ENCODE measurements at places on chromosomes 2 and 18. TPM values are rescaled to one million over a fixed set of nuclear protein-coding genes. Genes with fewer than 3 reads are reported as not detected.

Gene ARMC9
- 43.1 TPM for total RNA-seq

Gene C18orf32
- total RNA-seq = 60.6 TPM

Gene NETO1
- total RNA-seq = not detected

Gene LONRF2
- 2.1 TPM for total RNA-seq

Gene PLEKHA3
- total RNA-seq = 35.1 TPM

Gene NHEJ1
- 13.0 TPM for total RNA-seq

Gene GAD1
- not detected for total RNA-seq

Gene TSN
- 36.2 TPM for total RNA-seq

Gene LYG1
- total RNA-seq = 1.0 TPM

Gene POTEC
- not detected for total RNA-seq

Gene STPG4
- 0.77 TPM for total RNA-seq

Gene CAB39
- total RNA-seq = 78.7 TPM

Gene GALNT14
- total RNA-seq = 0.83 TPM

Gene PPP1R1C
- total RNA-seq = 2.9 TPM

DNA sequence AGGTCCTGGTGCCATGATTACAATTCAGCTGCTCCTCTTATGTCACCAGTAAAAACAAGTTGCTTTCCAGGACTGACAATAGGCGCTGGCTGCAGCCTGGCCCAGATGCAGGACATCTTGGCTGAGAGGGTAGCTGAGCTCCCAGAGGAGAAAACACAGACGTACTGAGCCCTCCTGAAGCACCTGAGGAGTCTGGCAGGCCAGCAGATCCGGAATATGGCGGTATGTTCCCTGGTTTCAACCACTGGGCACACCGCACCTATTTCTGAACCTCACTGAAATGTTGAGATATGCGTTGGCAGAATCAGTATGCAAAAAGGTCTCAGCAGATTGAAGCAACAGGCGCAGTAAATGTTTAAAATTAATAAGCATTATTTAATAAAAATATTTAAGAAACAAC lies 73.1 kb upstream of the BZW1 start:
- peaks cover 23% of the 10 kb centered on the region for H3K4me1 ChIP-seq
- no peaks in the 10 kb centered on the region for H3K36me3 ChIP-seq
- DNase-seq = no peak
- no peaks in the 10 kb centered on the region for H3K27me3 ChIP-seq
- no peak overlapping the region for H3K4me3 ChIP-seq

DNA sequence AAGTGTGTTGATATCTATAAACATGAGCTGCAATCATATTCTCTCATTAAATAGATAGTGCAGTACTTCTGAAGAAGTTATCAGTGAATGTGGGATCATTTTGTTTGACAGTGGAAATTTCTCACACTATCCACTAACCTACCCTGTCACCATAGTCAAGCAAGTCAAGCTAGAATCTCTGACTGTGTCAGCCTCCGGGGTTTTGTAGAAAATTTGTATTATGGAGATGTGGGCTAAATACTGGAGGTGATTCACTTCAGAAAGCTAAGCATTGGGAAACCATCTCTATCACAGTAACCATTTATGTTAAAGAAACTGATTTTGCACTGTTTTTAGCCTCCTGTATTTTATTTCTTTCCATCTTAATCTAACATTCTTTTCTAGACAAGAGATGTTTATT lies 126.6 kb upstream of the CREB1 start:
- H3K4me1 ChIP-seq = peaks cover 4% of the 10 kb centered on the region
- no peaks in the 10 kb centered on the region for H3K36me3 ChIP-seq
- H3K27ac ChIP-seq = no peak overlapping the region
- no peak overlapping the region for H3K4me3 ChIP-seq
- DNase-seq = no peak

DNA sequence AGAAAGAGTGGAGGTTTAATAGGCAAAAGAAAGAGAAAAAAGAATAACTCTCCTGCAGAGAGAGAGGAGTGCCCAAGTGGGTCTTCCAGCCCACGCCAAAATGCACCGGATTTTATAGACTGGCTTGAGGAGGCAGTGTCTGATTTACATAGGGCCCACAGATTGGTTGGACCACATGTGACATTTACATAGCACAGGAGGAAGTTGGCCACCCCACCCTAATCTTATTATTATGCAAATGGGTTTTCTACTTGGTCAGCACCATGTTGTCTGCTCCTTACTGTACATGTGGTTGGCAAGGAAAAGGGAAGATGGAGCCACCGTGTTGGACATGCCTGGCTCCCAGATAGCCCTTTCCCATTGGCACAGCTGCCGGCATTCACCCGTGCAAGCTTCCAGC lies 56.8 kb downstream of the SP110 start:
- no peaks in the 10 kb centered on the region for H3K27me3 ChIP-seq
- no peak overlapping the region for H3K4me3 ChIP-seq
- peaks cover 5% of the 10 kb centered on the region for H3K36me3 ChIP-seq

GRCh38 chr2:97999536-97999935 lies 3.8 kb upstream of the TMEM131 start:
- no peak for DNase-seq
- no peaks in the 10 kb centered on the region for H3K27me3 ChIP-seq
- no peak overlapping the region for H3K27ac ChIP-seq

DNA sequence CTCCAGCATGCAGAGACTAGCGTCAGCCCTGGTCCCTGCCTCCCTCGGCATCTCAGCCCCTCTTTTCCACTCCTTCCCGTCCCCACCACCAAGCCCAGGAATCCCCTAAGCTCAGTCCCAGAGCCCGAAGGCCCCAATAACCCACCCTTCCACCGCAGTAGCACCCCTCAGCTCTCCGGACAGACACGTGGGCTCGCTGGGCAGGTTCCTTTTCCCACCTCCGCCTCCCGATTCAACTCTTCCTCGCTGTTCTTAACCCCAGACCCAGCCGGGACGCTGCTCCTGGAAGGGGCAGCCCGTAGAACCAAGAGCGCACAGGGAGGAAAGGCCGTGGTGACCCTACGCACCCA lies 1.4 kb downstream of the IHH start:
- peaks cover 39% of the 10 kb centered on the region for H3K4me1 ChIP-seq
- peak overlapping the region; percentile 46 for H3K4me3 ChIP-seq
- peaks cover 59% of the 10 kb centered on the region for H3K27me3 ChIP-seq
- no peak for DNase-seq
- H3K27ac ChIP-seq = no peak overlapping the region

- H3K4me1 ChIP-seq = peaks cover 30% of the 10 kb centered on the region
- no peak overlapping the region for H3K4me3 ChIP-seq
- no peak overlapping the region for H3K27ac ChIP-seq
Observed at GRCh38 chr2:191870744-191871143, 23.9 kb upstream of the CAVIN2 start.

DNA sequence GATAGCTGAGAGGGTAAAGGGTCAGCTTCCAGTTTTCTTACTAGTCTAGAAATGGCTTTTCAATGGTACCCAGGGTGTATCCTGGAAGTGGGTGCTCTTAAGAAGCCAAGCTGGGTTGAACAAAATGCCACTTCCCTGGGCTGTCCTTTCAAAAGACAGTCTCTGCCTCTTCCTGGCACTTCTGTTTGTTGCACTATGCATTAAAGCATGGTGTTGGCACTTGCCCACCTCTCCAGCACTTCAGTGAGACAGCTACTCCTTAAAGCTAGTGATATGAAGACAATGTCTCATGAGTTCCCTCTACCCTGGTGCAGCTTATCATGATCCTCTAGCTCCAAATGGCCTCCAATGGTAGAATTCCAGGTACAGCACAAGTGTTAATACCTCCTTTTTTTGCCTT lies 74.3 kb upstream of the IGFBP5 start:
- no peak for DNase-seq
- no peak overlapping the region for H3K4me3 ChIP-seq
- H3K4me1 ChIP-seq = no peaks in the 10 kb centered on the region
- no peaks in the 10 kb centered on the region for H3K36me3 ChIP-seq
- no peak overlapping the region for H3K27ac ChIP-seq
- no peaks in the 10 kb centered on the region for H3K27me3 ChIP-seq

DNA sequence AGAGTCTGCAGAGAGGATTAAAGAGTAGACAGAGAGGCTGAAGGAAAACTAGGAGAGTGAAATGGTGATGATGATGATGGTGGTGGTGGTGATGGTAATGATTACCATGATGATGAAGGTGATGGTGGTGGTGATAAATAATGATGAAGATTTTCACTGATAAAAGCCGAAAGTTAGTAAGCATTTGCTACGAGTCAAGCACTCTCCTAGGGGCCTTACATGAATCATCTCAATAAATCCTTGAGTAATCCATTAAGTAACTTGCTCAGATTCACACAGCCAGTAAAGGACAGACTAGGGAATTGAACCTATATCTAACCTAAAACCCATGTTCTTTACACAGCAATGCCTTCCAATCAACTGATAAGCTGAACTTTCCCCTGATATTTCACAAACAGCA lies 106.7 kb upstream of the PGAP1 start:
- no peaks in the 10 kb centered on the region for H3K36me3 ChIP-seq
- H3K4me3 ChIP-seq = no peak overlapping the region
- DNase-seq = no peak
- H3K27ac ChIP-seq = no peak overlapping the region
- no peaks in the 10 kb centered on the region for H3K4me1 ChIP-seq

GRCh38 chr2:200219309-200220113 lies 87.0 kb upstream of the SPATS2L start:
- H3K4me3 ChIP-seq = no peak overlapping the region
- no peak for DNase-seq
- no peaks in the 10 kb centered on the region for H3K4me1 ChIP-seq

DNA sequence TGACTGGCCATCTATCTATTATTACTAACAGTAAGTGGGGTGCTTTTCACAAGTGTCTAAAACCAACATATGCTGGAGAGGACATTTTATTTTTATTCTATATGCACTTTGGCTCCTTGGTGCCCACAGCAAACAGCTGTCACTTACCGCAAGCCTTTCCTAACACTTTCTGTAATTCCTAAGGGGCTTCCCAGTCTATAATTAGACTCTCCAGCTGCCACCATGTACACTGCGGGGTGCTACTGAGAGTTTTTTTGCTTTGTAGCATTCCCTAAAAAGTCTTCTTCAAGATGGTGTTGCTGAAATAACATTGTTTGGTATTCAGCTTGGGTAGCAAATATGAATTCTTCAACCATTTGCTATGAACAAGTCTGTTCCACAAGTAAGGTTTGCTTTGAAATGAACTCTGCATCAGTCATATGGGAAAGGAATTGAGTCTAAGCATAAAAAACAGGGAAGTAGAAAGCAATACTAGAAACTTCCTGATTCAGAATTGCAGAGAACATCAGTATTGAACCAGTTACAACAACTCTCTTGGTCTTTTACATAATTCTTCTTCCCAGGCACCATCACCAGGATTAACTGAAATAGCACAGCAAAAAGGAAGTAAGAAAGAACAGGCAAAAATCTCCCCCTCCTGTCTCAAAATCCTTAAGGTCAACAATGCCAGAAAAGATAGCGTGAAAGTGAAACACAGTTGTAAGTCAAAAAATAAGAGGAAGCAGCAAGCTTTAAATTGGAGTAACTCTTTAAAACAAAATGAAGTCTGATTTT lies 28.6 kb downstream of the EPB41L3 start:
- H3K27ac ChIP-seq = no peak overlapping the region
- peaks cover 27% of the 10 kb centered on the region for H3K4me1 ChIP-seq
- no peak for DNase-seq

DNA sequence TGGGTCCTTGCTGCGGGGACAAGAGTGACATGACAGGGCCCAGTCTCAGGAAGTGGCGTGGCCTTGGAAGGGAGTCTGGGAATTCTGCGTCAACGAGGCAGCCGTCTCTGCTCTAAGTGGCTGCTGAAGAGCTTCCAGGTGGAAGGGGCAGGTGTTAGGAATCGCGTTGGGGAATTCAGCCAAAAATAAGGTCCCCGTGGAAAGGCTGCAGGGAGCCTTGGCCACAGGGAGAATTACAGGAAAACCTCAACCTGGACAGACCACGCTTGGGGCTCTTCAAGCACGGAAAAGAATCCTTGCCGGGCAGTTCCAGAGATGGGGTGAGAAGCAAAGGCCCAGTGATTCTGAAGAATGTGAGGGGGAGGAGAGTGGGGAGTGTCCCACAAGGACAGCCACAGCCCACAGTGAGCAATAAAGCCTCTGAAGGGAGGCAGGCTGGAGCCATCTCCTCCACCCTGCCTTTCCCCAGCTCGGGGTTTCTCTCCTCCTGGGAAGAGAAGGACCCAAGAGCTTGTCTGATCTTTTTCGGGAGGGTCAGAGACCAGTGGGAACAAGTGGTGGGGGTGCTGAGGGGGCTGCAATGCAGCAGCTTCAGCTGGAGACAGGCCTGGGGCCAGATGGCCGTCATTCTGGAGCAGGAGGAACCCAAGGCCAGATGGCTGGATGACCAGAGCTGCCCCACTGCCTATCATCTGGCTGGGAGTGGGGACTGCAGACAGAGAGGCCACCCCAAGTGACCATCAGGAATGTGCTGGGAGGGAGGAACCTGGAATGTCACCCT lies 106.4 kb upstream of the SMAD2 start:
- peak overlapping the region; percentile 31 for H3K27ac ChIP-seq
- H3K36me3 ChIP-seq = no peaks in the 10 kb centered on the region
- no peak overlapping the region for H3K4me3 ChIP-seq
- no peak for DNase-seq
- no peaks in the 10 kb centered on the region for H3K27me3 ChIP-seq

DNA sequence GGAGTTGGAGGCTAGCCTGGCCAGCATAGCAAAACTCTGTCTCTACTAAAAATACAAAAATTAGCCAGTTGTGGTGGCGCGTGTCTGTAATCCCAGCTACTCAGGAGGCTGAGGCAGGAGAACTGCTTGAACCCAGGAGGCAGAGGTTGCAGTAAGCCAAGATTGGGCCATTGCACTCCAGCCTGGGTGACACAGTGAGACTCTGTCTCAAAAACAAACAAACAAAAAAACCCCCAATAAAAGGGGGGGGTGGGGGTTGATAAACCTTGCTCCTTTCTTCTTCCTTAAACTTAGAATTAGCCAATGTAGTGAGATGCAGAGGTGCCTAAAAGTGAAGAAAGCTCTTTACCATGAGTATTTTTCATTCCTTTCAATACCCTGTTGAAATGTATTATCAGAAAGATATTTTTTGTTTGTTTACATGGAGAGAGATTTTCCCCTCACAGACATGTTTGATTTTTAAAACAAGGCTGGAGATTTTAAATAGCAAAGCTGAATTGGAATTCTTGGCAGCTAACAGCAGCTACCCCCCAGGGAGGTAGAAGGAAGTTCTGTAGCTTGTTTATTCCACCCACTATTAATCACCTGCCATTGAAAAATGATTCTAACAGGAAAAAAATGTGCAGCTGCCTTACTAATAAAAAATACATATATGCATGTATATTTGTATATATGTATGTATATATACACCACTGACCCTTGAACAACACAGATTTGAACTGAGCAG lies 48.6 kb downstream of the GYPC start:
- no peaks in the 10 kb centered on the region for H3K36me3 ChIP-seq
- no peaks in the 10 kb centered on the region for H3K27me3 ChIP-seq
- DNase-seq = no peak
- H3K4me3 ChIP-seq = no peak overlapping the region

- H3K4me1 ChIP-seq = no peaks in the 10 kb centered on the region
- no peak for DNase-seq
- no peaks in the 10 kb centered on the region for H3K36me3 ChIP-seq
- H3K4me3 ChIP-seq = no peak overlapping the region
- no peaks in the 10 kb centered on the region for H3K27me3 ChIP-seq
Observed at GRCh38 chr2:23487735-23488492, 102.9 kb downstream of the KLHL29 start.

- no peaks in the 10 kb centered on the region for H3K4me1 ChIP-seq
- no peaks in the 10 kb centered on the region for H3K27me3 ChIP-seq
- DNase-seq = no peak
- H3K4me3 ChIP-seq = no peak overlapping the region
Observed at GRCh38 chr18:51430538-51430937, 233.1 kb upstream of the MEX3C start.
